ENCODE measurements at places on chromosomes 1 and 21. TPM values are rescaled to one million over a fixed set of nuclear protein-coding genes. Genes with fewer than 3 reads are reported as not detected.

DNA sequence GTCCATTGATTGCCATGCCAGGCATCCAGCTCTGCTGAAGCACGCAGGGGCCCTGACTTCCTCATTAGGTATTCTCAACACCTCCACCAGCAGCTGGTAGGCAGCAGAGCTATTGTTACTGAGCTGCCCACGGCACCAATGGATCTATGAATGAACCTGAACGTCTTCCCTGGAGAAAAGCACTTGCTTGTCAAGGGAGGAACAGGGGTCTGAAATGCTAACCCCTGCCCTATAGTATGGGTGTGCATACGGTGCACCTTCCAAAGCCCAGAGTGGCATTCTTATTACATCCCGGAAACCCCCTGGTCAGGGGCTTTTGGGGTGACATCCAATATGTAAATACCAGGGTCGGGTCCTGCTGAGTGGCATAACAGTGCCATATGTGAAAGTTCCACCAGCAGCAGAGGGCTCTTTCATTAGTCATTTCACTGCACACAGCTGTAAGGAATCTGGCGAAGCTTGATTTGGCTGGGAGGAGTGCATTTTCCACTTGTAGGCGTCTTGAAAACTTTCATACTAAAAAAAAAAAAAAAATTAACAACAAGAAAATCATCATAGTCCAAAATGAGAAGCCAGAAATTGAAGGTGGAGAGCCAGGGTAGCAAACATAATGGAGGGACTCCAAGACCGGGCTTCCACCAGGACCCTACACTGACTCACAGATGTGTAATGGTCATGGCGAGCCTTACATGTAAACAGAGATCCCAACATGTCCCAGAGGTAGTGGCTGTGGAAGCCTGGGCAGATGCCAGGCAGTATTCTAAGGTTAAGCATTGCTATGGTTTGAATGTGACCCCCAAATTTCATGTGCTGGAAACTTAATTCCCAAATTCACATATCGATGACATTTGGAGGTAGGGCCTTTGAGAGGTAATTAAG lies 58.8 kb upstream of the PRDX6 start:
- H3K4me1 ChIP-seq = no peaks in the 10 kb centered on the region
- no peaks in the 10 kb centered on the region for H3K27me3 ChIP-seq
- no peak overlapping the region for H3K27ac ChIP-seq

DNA sequence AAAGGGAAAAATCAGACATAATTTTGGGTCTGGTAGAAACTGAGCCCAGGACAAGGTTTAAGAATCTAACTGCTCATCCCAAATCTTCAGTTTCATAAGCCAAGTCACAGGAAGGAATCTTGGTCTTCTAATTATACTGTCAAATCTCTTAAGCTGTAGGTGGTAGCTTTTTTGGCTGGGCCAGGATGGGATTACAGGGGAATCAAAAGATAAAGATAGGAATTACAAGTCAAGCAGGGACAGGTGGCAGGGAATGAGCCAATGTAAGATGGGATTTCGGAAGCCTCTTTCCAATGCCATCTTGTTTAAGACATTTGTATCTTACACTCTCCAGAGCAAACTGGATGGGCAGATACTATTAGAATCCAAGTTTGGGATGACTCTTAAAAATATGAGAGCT lies 383.5 kb downstream of the KCNH1 start:
- H3K27ac ChIP-seq = no peak overlapping the region
- DNase-seq = no peak
- H3K27me3 ChIP-seq = no peaks in the 10 kb centered on the region
- H3K36me3 ChIP-seq = no peaks in the 10 kb centered on the region
- H3K4me1 ChIP-seq = no peaks in the 10 kb centered on the region
- H3K4me3 ChIP-seq = no peak overlapping the region

MANEAL gene
- total RNA-seq = 7.3 TPM

RSPH1 gene
- 0.36 TPM for total RNA-seq

GRCh38 chr1:43893006-43893405 lies 40.6 kb upstream of the ARTN start:
- no peaks in the 10 kb centered on the region for H3K4me1 ChIP-seq
- no peaks in the 10 kb centered on the region for H3K27me3 ChIP-seq
- H3K4me3 ChIP-seq = no peak overlapping the region
- H3K36me3 ChIP-seq = no peaks in the 10 kb centered on the region
- no peak for DNase-seq

DPT gene
- total RNA-seq = 4.8 TPM

GRCh38 chr1:32937061-32937460 lies 27.5 kb downstream of the RNF19B start:
- H3K4me1 ChIP-seq = peaks cover 3% of the 10 kb centered on the region
- H3K4me3 ChIP-seq = no peak overlapping the region
- no peak for DNase-seq
- H3K27ac ChIP-seq = no peak overlapping the region
- no peaks in the 10 kb centered on the region for H3K36me3 ChIP-seq

DNA sequence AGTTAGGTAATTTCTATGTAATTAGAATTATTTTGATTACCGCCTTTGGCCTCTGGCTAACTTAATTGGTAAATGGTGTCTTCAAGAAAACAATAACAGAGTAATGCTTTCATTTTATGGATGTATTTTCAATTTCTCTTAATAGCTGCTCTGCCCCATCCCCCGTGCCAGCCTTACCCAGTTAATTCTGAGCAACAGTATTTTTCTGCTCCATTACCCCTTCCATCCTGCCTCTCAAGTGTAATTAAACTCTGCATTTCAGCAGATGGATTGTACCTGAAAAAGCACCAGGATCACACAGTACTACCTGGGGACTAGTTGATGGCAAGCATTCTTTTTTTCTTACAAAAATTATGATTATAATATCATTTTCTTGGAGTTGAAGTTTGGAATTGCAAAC lies 104.2 kb downstream of the KIAA0319L start:
- no peaks in the 10 kb centered on the region for H3K27me3 ChIP-seq
- H3K36me3 ChIP-seq = peaks cover 18% of the 10 kb centered on the region
- no peak overlapping the region for H3K4me3 ChIP-seq
- peaks cover 43% of the 10 kb centered on the region for H3K4me1 ChIP-seq
- H3K27ac ChIP-seq = peak overlapping the region; percentile 86
